Type B pancreatic cell (in vitro differentiated cells): ENCODE measurements at places on chromosomes 13 and 19. TPM values are rescaled to one million over a fixed set of nuclear protein-coding genes. Genes with fewer than 3 reads are reported as not detected.

SH2D3A gene
- 17.4 and 47.5 TPM in 2 replicates for total RNA-seq

ZNF625 gene
- 14.8 and 23.3 TPM in 2 replicates for total RNA-seq

ITGBL1 gene
- total RNA-seq, result 0.14 TPM in 2 replicates

SLC25A15 gene
- total RNA-seq, result 12.2 and 18.6 TPM in 2 replicates

RFPL4AL1 gene
- total RNA-seq, result not detected in 2 replicates

DNA sequence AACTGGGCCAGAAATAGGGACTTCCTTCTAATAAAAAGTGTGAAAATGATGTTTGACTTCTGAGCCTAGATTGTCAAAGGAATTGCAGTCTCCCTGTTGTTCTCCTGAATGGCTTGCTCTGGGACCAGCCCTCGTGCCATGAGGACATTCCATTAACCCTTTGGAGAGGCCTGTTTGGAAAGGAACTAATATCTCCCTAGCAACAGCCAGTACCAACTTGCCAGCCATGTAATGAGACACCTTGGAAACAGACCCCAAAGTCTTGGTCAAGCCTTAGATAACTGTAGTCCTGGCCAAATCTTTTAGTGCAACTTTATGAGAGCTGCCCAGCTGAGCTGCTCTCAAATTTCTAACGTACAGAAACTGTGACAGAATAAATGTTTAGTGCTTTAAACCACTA is 8.2 kb upstream of the SIAH3 start:
- no peak for DNase-seq

GRCh38 chr13:94030415-94031119 is 448.9 kb downstream of the DCT start:
- DNase-seq, result no peak

DNA sequence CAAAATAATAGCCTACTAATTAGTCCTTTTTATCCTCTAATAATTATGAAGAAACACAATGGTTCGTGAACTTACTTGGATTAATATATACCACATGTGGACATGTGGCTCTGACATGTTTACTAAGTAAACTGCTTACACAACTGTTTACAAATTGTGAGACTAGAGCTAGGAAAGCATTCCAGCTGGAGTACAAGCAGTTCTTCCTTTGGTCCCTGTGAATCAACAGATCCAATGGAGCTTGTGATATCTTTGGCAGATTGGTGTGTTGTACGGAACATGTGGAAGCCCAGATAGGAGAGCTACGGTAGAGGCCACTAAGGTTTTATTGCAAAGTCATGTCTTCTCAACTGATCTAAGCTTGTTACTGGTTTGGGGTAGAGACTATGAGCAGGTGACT is 145.5 kb upstream of the SPRY2 start:
- DNase-seq, result no peak

DNA sequence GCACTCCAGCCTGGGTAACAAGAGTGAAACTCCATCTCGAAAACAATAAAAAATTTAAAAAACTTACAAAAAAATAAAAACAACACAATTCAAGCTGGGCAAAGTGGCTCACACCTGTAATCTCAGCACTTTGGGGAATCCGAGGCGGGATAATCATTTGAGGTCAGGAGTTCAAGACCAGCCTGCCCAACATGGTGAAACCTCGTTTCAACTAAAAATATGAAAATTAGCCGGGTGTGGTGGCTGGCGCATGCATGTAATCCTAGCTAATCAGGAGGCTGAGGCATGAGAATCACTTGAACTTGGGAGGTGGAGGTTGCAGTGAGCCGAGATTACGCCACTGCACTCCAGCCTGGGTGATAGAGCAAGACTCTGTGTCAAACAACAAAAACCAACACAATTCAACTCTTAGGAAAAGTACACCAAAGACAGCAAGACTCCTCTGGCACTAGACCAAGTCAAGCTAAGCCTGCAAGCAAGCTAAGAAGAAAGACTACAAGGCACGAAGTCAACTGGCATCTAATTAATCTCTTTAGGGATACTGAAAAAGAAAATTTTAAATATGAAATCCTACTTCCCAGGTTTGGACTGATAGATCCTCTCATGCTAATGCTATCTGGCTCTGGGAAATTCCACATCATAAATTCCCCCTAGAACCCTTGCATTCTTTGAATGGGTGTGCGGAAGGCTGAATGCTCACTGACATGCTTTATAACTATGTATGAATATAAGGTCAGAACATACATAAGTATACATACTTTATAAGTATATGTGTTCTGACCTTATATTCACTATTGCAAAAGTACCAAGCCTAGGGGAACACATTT is 7.9 kb downstream of the PBX4 start:
- DNase-seq, result no peak

DNA sequence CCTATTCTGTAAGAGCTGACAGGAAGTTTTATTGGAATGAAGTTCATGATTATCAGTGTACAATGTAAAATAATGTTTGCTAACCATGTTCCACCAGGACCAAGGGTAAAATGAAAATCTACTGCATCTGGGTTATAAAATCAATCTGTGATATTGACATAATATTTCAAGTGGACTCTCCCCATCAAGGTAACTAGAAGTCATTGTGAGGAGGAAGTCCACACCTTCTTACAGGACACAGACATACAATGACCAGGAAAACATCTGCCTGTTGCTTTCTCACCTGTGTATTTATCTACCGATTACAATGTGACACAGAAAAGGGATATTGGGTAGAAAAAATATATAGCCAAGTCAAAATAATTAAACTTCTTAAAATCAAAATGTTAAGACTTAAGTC is 140.7 kb upstream of the RFC3 start:
- DNase-seq, result no peak

DNA sequence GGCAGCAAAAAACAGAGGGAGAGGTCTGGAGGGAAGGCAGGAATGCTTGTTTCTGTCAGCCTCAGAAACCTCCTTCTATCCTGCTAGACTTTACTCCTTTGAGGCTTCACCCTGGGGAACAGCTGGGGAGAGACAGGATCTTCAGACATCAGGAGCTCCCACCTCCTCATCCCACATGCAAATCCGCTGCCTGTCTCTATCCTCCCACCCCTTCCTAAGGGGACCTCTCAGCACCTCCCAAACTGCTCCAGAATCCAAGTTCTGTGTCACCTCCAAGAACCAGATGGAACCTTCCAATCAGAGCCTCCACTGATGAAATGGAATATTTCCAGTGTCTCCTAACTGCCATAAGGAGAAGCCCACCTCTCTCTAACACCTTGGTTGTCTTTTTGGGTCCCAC is 9.7 kb upstream of the ERCC2 start:
- DNase-seq, result no peak

DNA sequence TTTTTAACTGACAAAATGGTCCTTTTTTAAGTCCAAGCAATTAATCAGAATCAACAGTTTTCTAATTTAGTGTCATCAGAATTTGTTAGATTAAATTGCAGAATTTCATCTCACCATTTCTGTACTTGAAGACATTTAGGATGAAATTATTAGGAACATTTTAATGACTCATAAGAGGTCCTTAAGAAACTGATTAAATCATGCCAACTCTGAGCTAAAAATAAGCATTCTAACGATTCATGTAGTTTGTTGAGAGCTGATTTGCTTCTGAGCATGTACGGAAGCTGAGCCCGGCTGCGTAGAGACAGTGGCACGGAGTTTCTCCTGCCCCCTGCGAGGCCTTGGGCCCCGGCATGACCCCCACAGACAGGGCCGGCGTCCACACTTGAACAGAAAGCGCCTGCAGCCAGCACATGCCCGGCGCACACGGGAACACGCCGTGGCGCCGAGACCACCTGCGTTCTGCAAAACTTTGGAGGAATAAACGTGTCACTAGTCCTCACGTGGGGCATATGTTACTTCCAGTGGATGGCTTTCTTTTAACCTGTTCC is 89.7 kb upstream of the MCF2L start:
- no peak for DNase-seq

- no peak for DNase-seq
Observed at GRCh38 chr13:110345701-110346100, 38.6 kb downstream of the COL4A2 start.
